ENCODE measurements at places on chromosomes 2 and 18. TPM values are rescaled to one million over a fixed set of nuclear protein-coding genes. Genes with fewer than 3 reads are reported as not detected.

Gene DSG1
- total RNA-seq, result not detected

Gene CD207
- not detected for total RNA-seq

Gene CHST9
- 0.80 TPM for total RNA-seq

Gene HOXD13
- total RNA-seq, result not detected

GRCh38 chr2:60383401-60384143 is 169.9 kb downstream of the BCL11A start:
- no peak for DNase-seq
